Stimulated activated CD4-positive, alpha-beta T cell treated with anti-CD3 and anti-CD28 coated beads, Interleukin-15, amount 100 ng/mL, for 48 hours (primary cell): ENCODE measurements at places on chromosomes 5 and 9.

DNA sequence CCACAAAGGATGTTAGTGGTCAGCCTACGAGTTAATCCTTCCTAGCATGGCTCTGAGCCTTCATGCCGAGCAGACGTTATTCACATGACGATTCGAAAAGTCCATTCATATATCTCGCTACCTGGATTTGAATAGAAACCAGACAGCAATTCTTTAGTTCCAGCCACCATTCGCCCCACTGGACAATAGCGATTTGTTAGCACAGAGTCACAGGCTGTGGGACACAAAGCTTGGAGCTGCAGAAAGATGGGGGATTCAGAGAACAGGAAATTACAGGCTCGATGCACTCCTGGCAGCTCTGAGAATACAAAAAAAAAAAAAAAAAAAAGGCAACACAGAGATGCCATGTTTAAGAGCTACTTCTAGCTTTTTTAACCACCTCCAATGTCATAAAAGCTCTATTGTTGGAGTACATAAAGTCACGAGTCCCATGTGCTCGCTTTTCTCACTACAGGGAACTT is 110.7 kb downstream of the NR6A1 start:
- no peak for DNase-seq

DNA sequence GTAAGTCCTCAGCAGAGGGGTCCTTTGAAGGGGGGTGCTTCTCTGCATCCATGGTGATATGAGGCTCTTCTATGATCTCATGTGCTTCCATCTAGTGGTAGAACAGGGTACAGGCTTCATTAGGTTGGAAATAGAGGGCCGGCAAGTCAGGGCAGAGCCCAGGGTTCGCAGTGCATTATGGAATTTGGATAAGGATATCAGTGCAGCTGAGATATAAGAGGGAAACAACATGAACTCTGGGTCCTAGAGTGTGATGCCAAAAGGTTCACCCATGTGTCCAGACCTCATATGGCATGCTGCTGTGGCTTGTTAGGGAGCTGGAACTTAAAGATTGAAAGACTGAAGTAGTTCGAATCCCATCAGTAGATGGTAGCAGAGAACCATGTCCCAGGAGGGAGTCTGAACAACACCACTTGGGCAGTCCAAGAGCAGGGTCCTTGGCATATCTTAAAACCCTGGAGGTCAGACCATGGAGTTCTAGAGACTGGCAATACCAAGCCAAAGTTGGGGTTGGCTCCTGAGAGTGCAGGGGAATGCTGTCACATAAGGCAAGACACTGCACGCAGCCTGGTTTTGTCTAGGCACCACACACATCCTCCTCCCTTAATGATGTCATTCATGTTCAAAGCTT is 2.3 kb downstream of the FAM221B start:
- DNase-seq, result no peak

- DNase-seq, result no peak
These were observed 4.7 kb upstream of the GBGT1 start for GRCh38 chr9:133168432-133168831.

- no peak for DNase-seq
These were observed 40.4 kb downstream of the ZDHHC21 start for GRCh38 chr9:14652729-14653377.

DNA sequence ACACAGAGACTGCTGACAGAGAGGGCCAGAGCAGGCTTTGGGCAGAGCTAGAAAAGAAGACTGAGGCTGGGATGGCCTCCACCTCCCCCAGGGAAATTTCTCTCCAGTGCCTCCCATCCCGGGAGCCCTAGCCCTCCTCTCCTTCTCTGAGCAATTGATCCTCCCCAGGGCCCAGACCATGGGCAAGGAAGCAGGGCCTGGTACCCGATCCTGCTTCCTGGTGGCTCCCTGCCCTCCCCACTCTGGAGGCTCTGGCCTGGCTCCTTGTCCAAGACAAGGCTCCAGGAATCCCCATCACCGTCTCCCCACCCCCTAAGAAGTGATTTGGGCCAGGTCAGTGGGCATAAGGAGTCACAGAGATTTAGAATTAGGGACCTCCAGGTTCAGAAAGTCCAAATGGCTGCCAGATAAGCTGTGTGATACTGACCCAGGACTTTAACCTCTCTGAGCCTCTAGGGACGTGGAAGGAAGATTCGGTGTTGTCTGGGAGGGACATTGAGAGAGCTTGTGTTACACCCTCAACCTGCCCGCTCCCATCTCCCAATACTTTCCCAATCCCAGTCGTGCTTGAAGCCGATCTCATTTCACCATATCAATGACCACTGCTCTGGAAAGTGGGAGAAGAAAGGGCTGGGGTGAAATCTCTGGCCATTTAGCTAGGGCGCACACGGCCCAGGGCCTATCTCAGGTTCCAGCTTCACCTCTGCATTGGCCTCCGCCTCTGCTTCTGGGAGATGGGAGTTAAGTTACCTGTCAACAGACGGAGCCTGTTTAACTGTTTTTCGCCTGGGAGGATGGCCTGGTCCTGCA is 25.8 kb upstream of the KIF12 start:
- DNase-seq, result no peak

DNA sequence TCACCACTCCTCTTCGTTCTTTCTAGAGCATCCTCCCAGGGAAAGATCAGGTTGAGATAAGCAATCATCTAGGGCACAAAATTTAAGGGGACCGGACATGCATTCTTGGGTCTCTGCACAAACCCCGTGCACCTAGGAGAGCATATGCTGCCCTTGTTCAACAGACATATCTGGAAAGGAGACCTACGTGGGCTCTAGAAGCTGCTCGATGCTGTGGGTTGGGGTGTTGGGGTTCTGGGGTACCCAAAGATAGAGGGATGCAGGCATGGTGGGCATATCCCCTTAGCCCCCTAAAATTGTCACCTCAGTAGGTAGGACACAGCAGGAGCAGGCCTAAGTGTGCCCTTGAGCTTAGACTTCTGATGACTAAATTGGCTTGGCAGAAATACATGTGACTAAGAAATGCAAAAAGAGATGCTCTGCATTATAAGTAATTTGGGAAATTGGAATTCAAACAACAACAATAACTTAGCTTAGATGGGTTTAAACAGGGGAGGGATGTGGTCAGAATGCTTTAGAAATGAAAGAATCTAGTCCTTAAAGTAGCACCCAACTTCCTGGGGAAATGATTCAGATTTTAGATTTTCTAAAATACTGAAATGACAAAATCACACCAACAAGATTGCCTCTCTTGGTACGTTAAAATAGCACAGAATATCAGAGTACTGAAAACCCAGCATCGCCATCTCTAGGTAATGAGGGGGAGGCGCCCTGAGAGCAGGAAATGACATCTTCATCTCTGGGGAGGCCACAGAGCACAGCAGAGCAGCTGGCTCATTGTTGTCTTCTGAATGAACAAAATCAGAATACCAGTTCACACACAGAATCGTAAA is 172.3 kb downstream of the GNA14 start:
- peak; percentile 54 for DNase-seq

GRCh38 chr9:123049589-123050222 is 16.2 kb downstream of the GPR21 start:
- DNase-seq, result no peak

GRCh38 chr9:100401042-100401441 is 25.9 kb upstream of the MSANTD3 start:
- no peak for DNase-seq

- no peak for DNase-seq
These were observed 186.0 kb upstream of the KLF4 start for GRCh38 chr9:107675351-107676259.

GRCh38 chr5:133469252-133469651 is 143.1 kb downstream of the FSTL4 start:
- DNase-seq, result no peak

DNA sequence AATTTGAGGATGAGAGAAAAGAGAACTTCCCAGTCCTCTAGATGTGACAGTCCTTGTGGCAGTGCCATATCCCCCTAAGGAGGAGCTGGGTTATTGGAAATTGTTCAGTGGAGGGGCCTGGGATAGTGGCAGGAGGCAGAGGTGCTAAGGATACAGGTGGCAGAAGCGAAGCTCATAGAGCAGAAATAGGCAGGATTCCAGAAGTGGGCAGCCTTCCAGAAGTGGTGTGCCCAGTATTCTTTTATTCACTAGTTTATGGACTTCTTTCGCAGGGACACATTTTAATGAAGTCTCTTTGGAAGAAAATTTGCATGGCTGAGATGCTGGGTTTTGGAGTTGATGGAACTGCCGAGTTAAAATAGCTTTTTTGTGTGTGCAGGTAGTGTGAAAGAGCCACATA is 6.8 kb downstream of the PIK3R1 start:
- no peak for DNase-seq

- no peak for DNase-seq
These were observed 8.0 kb downstream of the DIPK1B start for GRCh38 chr9:136720251-136720897.

DNA sequence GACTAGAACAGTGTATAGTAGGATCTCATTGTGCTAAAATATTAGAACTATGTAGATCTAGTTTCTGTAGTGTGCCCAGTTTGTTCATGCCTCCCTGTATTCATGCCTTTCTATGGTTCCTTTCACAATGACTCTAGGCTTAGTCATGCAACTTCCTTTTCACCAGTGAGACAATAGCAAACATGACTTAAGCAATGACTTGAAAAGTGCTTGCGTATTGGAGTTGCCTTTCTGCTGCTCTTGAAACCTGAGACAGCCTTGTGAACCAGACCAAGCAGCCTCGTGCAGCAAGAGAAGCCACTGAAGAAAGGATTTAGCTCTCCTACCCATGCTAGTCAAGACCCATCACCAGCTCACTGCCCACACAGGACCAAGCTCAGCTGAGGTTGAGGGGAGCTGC is 294.5 kb upstream of the TAS2R1 start:
- DNase-seq, result no peak

DNA sequence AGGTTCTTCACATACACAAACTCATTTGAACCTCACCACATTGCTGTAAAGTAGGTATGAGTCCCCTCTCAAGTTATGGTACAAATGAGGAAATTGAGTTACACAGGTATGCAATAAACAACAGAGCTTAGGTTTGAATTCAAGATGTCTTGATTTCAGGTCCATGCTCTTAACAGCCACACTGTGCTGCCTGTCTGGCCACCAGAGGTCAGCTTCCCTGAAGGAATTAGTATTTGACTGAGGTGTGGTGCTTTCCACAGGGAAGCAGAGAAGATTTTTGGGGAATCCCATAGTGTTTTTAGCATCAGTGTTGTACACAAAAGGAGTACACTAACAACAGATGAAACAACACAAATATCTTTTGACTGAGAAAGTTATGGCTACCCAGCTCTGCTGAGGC is 94.4 kb upstream of the ITGA1 start:
- no peak for DNase-seq

DNA sequence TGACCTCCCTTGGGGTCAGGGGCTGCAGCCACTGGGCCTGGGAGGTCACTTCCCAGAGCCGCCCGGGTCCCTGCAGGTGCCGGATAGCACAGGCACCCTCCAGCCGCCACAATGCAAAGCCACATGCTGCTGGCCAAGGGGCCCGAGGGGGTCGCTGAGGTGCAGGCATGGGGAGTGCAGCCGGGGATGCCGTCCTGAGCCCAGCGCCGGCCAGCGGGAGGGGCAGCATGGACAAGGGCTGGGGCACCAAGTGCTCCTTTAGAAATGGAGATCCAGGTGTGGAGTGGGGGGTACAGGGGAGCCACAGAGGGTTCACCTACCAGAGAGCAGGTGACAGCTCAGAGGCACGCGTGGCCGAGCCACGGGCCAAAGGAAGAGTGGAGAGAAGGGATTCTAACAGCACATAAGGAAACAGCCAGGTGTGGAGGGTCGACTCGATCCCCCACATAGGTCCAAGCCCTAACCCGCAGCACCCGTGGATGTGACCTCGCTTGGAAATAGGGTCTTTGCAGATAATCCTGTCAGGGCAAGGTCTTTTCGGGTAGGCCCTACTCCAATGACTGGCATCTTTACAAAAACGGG is 24.7 kb downstream of the ZDHHC11B start:
- no peak for DNase-seq

DNA sequence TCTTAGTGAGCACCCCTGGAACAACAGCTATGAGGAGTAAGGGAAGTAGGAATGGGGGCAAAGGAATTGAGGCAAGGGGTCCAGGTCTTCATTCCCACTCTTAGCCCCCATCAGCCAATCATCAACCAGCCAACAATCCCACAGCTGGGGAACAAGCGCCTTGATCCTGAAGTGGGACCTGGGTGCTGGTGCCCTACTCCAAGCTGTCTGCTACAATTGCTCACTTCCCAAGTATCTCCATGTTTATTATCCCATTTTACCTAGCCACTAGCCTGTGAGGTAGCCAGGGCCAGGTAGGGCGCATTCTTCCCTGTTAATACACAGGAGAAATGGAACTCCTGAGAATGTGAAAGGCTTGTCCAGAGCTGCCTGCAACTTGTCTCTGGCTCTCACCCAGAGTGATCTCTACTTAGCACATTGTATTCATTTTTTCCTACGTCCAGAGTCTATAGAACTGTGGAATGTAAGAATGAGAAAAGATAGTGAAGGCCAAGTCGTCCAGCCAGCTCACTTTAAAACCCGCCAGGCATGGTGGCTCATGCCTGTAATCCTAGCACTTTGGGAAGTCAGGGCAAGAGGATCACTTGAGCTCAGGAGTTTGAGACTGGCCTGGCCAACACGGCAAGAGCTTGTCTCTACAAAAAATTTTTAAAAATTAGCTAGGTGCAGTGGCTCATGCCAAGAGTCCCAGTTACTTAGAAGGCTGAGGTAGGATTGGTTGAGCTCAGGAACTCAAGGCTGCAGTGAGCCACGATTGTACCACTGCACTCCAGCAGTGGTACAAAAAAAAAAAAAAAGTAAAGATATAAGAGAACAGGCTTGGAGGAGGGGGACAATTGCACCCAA is 6.2 kb upstream of the DNAJC18 start:
- DNase-seq, result no peak

DNA sequence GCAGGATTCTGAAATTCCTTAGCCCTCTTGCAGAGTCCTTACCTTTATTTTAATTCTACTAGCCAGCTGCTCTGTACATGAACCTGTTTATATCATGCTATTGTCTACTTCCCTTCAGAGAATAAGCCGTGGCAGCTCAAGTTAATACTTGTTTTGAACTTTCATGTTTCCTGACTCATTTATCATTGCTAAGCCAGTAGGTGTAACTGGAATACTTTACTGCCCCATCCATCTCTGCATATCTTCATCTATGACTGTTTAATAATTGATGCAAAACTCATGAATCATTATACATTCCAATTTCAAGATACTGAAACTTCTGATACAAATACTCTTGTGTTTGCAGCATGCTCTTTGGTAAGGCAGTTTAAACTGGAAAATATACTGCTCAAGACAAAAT is 174.7 kb downstream of the PPP2R2B start:
- no peak for DNase-seq

DNA sequence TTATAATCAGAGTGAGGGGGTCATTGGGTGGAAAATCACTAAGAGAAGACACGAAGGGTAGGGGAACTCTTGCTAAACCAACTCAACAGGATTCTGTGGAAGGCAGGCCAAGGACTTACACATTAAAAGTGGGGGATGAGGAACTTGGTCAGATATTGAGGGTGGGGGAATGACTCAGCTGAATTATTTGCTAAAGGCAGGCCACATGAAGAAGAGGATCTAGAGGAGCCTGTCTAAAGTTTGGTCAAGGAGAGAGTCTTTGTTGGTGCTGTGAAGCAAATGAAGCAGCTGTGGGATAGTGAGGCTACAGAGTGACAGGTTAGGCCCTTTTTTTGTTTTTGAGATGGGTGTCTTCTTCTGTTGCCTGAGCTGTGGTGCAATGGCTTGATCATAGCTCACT is 63.9 kb upstream of the SPRY4 start:
- no peak for DNase-seq

- DNase-seq, result no peak
These were observed 173.0 kb downstream of the HINT1 start for GRCh38 chr5:130992095-130992494.

GRCh38 chr9:69107771-69108170 is 66.3 kb upstream of the TJP2 start:
- no peak for DNase-seq

- DNase-seq, result no peak
These were observed 311.0 kb downstream of the AGTPBP1 start for GRCh38 chr9:85430659-85431338.

GRCh38 chr5:67287510-67288268 is 91.1 kb upstream of the CD180 start:
- no peak for DNase-seq
